HFFc6 (cell line): ENCODE measurements at places on chromosomes 2 and 18. TPM values are rescaled to one million over a fixed set of nuclear protein-coding genes. Genes with fewer than 3 reads are reported as not detected.

Gene MRO
- total RNA-seq, result not detected in 3 replicates

Gene CAVIN2
- total RNA-seq, result 3.1 to 15.4 TPM (median 3.9 TPM) in 3 replicates

Gene DNAH7
- total RNA-seq, result 0.20 and 0.23 TPM in 2 replicates

Gene RBM44
- 0.07 to 0.29 TPM (median 0.15 TPM) in 3 replicates for total RNA-seq

Gene ACTG2
- total RNA-seq, result 0.31 and 2.3 TPM in 2 replicates

Gene GPR55
- total RNA-seq, result not detected in 3 replicates

Gene ASB3
- 15.6 to 16.7 TPM (median 15.7 TPM) in 3 replicates for total RNA-seq
